ENCODE measurements at places on chromosomes 5 and 9.

- DNase-seq, result no peak
Observed at GRCh38 chr9:98488571-98489312, 220.0 kb downstream of the GABBR2 start.

DNA sequence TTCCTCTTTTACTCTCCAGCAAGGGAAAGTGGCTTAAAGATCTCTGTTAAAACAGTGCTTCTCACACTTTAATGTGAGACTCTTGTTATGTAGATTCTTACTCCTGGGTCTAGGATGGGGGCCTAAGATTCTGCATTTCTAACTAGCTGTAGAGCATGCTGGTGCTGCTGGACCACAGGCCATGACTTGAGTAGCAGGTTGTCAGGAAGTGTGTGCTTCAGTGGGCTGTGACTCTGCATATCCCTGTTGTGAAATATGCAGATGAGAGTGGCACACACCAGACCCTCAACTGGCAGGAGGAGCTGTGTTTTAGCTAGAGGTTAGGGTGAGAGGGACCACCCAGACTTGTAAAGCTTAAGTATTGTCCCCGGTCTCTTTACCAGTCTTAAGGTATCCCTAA, 191.1 kb upstream of the DMRT1 start:
- DNase-seq, result peak; percentile 16

DNA sequence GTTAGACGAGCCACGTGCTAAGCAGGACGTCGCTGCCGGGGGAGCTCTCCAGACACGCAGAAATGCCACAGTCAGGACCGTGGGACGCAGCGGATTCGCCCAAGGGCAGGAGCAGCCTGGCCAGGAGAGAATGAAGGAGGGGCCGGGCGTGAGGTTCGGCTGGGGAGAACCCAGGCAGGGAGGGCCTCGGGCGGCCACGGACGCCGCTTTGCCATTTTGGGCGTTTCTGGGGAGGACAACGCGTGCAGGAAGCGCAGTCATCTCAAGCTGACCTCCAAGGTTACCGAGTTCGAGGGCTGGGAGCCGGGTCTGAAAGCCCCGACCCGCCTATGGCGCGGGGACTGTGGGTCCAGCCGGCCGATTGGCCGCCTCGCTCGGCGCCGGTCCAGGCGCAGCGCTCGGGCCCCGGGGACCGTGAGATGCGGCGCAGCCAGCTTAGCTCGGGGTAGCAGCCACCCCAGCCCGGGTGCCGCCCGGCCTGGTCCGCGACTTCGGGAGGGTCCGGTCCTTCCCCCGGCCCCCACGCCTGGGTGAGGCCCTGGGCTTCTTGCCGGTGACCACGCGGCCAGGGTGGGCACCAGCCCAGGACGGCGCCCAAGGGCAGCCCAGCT, 760 bp upstream of the MAN1B1 start:
- DNase-seq, result peak; percentile 52

DNA sequence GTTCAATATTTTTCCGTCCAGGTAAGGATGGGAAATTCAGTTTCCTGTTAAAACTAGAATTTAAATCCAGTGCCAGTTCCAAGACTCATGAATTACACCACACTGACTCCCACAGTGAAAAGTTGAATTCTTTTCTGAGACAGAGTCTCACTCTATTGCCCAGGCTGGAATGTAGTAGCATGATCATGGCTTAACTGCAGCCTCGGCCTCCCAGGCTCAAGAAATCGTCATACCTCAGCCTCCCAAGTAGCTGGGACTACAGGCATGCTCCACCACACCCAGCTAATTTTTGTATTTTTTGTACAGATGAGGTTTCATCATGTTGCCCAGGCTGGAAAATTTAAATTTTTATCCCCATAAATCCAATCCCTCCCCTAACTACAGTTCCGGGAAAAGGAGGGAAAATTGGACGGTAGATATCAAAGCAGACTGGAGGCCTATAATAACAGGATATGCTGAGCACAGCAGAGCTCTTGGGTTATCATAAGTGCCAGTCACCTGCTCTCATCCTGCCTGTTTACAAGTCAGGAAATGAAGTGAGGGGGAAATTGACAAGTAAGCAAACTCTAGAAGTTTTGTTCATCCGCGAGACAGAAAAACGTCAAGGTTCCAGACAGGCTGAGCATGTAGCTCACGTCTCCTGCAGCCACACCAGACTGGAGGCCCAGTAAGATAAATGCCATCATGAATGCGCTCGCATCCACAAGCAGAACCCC, 105.7 kb downstream of the UGCG start:
- DNase-seq, result no peak

- DNase-seq, result no peak
Observed at GRCh38 chr9:83435301-83435700, 102.9 kb downstream of the FRMD3 start.

DNA sequence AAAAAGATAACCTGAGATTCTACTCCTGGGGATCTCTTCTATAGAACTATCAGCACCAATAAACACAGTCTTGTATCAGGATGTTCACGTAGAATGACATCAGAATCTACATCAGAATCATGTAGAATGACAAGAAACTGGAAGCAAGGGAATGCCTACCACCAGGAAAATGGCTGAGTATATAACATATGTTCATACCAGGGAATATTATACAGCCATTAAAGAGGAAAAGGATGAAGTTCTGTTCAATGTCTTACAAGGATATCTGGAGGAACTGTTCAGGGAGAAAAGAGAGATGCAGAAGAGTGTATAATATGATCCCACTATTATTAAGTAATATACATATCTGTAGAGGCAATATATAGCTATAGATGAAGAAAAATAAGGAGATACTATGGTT, 4.8 kb downstream of the ZBED3 start:
- DNase-seq, result no peak

DNA sequence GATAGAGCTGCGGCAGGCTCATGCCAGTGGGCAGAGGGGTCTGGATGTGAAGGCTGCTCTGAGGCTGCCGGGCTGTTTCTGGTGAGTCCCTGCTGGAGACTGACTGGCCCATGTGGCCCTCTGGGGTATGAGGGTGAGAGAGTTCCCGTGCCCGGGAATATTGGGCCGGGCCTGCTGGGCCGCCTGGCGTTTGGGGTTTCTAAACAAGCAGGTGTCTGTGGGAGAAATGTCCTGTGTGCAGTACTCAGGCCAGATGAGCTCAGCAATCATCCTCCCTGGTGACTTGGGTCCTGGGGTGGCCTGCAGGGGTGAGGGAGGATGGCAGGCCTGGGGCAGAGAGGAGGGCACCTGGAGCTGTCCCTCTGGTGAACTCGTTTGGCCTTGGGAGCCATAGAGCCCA, 74.9 kb downstream of the MACROH2A1 start:
- no peak for DNase-seq

- DNase-seq, result no peak
Observed at GRCh38 chr5:164170814-164171213, 665.4 kb downstream of the MAT2B start.

GRCh38 chr5:103589357-103589756, 26.8 kb upstream of the NUDT12 start:
- DNase-seq, result no peak

DNA sequence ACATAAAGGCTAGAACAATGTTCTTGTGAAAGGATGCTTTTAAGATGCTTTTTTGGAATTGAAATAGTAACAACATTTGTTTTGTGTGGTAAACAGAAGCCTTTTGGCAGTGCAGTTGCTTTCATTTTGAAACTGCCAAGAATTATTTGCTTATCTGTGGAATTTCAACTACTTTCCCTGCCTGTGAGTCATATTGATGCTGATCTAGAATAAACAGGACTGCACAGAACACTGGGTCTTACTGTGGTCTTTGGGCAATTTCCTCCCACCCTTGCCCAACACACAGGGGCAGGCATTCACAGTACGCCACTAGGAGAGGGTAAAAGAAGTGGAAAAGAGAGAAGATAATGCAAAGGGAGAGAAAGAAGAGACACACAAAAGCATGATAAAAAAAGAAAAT, 483.7 kb downstream of the ELAVL2 start:
- no peak for DNase-seq

DNA sequence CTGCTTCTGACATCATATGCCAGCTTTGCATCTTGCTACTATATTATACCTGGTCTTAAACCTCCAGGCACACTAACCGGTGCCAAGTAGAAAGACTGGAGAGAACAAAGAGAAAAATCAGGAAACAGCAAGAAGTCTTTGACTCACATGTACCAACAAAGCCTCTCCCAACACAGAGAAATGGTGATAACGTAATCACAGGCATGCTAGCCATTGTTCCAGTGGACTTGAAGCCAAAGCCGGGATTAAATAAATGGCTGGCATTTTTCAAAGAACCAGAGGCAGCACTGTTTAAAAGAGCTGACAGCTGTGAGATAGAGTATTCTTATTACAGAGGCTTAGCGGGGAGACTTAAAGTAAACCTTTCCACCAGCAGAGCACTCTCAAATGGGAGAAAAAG, 148.4 kb upstream of the NFIL3 start:
- no peak for DNase-seq

DNA sequence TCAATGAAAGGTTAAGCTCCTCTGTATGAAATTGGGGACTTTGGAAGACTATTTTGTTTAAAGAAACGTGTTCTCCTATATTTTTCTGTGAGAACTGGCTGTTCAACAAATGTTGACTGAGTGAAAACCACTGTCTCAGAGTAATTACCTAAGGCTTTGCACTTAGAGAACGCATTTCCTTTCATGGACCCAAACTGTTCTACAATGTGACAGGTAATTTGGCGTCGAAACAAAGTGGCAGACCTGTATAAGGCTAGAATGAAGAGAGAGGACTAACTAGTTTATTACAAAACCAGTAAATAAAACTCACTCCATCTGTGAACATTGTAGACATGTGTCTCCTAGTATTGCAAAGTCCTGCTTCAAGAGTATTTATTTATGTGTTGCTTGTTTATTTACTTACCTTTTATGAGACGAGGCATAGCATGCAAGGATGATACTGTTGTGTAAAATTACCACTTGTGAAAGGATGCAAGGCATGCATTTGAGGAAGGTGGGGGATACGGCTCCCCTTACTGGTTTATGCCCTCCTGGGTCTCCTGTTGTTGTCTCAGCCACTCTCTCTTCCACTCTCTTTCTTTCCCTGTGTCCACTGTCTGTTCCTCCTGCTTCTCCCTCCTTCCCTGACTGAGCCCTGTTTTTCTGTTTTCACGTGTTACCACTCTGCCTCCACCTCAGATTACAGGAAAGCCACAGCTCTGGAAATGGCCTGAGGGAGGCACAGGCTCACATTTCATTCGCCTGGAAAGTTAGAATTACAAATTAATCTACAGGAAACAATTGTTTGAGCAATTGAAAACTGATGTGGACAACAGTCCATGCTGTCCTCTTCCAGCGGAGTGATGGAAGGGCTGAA, 444.0 kb upstream of the ZNF608 start:
- no peak for DNase-seq

DNA sequence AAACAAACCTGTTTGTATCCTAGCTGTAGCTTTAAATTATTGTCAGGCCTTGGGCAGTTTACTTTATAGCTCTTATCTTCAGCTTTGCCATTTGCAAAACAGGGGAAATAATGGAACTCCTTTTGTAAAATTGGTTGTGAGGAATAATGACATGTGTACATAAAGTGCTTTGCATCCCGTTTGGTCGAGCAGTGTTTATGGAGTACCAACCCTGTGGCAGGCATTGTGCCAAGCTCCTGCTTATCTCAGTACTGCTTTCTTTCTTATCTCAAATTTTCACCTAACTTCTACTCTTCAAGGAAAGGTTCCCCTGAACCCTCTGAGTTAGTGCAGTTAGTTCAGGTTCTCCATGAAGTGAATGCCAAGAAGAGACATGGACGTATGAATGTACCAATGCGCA, 9.4 kb upstream of the TENT2 start:
- no peak for DNase-seq

DNA sequence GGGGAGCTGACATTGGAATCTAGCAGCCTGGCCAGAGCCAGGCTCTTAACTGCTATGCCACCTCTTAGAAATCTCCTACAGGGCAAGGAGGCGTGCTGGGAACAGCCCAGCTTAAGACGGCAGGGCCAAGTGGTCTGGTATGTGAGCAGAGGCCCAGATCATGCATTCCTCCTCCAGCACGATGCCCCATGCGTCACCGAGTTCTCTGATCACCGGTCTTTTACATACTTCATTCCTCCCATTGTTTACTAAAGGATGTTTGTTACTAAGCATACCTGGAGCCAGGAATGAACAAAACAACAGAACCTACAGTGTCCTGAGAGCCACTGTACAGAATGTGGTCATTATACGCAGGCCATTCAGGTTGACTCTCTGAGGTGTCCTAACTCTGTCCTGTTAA, 73.8 kb downstream of the TRIO start:
- no peak for DNase-seq

DNA sequence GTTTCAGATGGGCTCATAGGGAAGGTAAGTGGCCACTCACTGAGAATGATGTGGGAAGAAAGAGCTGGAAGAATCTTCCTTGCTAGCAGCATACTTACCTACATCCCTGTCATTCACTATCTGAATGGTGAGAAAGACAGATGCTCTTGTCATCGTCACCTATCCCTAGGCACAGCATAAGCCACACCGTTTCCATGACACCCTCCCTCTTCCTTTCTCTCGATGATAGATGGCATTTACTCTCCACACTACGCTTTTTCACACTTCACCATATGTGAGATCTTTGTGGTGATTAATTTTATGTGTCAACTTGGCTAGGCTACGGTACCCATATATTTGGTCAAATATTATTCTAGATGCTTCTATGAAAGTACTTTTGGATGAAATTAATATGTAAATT, 44.4 kb upstream of the FER start:
- DNase-seq, result no peak

- peak; percentile 27 for DNase-seq
Observed at GRCh38 chr5:1246711-1247431, 21.7 kb downstream of the SLC6A18 start.

DNA sequence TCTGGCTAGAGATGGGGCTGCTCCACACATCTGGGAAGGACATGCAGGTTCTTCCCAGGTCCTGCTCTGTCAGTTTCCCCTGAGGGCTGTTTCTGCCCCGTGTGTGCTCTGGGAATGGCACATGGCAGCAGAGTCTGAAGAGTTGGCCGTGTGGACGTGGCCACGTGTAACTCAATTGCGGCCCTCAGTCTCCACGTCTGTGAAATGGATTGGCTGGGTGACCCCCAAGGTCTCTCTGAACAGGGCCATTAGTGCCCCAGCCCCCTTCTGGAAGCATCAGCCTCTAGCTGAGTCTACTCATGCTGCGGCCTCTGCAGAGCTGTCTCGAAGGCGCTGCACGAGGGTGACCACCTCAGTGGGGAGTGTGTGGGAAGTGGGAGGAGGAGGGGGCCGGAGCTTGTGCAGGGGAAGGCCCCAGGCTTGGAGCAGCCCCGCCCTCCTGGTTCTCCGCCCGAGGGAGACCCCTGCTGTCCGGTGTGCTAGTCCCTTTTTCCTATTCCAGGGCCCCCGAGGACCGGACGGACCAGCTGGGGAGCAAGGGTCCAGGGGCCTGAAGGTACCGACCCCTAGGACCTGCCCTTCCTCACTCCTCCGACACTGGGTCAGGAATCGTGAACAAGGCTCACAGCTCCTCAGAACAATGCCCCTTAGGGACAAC, 58.9 kb upstream of the ORM1 start:
- no peak for DNase-seq

DNA sequence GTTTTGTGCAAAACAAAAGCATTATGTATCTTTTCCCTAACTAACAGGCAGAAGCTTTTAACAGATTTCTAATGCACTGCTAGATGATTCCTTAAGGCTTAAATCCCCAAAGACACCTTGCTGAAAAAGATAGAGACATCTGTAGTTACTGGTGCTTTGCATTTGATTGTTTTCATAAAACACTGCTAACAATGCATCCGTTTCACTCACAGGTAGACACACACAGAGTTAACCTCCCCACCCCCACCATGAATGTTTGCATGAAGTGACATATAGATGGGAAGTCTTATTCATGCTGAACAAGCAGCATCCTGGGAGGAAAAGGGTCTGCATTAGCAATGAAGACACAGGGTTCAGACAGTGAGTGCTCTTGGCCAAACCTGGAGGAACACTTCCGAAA, 100.9 kb downstream of the ASTN2 start:
- no peak for DNase-seq
